Stimulated activated naive CD8-positive, alpha-beta T cell treated with anti-CD3 and anti-CD28 coated beads, Interleukin-15, amount 100 ng/mL, for 72 hours (primary cell): ENCODE measurements at places on chromosomes 4 and X.

GRCh38 chrX:110026099-110026844, 23.4 kb downstream of the TMEM164 start:
- no peak for DNase-seq

DNA sequence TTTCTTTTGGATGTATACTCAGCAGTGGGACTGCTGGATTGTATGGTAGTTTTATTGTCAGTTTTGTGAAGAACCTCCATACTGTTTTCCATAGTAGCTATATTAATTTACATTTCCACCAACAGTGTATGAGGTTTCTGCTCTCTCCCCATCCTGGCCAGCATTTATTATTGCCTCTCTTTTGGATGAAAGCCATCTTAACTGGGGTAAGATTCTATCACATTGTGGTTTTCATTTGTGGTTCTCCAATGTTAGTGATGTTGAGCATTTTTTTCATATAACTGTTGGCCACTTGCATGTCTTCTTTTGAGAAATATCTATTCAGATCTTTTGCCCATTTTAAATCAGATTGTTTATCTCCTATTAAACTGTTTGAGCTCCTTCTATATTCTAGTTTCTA, 27.6 kb downstream of the QRFPR start:
- DNase-seq, result no peak

DNA sequence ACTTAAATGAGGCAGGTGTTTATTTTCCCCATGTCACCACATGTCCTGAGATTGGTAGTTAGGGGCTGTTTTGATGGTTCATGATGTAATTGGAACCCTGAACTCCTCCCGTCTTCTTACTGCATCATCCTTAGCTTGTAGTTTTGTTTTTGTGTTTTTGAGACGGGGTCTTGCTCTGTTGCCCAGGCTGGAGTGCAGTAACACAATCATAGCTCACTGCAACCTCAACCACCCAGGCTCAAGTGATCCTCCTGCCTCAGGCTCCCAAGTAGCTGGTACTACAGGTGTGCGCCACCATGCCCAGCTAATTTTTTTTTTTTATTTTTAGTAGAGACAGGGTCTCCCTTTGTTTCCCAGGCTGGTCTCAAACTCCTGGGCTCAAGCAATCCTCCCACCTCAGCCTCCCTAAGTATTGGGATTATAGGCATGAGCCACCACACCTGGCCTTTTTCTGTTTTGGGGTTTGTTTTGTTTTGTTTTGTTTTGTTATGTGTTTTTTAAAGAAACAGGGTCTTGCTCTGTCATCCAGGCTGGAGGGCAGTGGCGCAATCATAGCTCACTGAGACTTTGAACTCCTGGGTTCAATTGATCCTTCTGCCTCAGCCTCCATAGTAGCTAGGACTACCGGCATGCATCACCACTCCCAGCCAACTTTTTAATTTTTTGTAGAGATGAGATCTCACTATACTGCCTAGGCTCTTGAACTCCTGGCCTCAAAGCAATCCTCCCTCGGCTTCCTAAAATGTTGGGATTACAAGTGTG, 76.4 kb downstream of the SNX25 start:
- DNase-seq, result no peak

DNA sequence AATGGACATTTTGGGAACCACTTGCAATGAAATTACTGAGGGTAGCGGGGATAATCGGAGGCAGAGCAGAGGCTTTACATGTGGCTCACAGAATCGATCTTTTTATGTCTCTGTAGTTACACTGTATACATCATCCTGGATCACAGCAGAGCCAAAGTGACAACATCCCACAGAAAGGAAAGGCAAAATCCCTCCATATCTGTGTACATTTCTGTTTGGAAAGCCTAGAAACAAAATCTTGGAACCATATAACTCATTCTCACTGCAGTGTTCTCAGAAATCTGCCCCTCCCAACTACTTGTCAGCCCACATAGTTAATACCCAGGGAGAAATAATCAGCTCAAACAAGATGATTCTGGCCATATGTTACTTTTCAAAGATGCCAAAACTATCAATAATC, 211.6 kb downstream of the DCLK2 start:
- no peak for DNase-seq

- DNase-seq, result peak; percentile 36
Measured at GRCh38 chr4:121951521-121952110, at the start of gene TRPC3. Gene TRPC3 (minus strand): TSS chr4:121952060. CDS start chr4:121951680, 380 bp downstream.

DNA sequence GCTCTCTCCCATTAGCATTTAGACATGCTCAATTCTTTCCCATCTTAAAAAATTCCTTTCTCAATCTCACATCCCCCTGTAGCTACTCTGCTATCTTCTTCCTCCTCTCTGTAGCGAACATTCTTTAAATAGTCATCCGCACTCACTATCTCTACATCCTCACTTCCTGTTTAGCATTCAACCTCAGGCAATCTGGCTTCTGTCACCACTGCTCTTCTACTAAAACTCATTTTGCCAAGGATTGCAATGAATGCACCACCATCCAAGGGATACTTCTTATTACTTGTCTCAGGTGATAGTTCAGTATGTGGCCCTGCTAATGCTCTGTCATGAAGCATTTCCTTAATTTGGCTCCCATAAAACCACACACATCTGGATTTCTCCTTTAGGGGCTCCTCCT, 10.9 kb upstream of the TET2 start:
- DNase-seq, result no peak

GRCh38 chr4:67593741-67594175, 35.2 kb downstream of the STAP1 start:
- DNase-seq, result no peak

DNA sequence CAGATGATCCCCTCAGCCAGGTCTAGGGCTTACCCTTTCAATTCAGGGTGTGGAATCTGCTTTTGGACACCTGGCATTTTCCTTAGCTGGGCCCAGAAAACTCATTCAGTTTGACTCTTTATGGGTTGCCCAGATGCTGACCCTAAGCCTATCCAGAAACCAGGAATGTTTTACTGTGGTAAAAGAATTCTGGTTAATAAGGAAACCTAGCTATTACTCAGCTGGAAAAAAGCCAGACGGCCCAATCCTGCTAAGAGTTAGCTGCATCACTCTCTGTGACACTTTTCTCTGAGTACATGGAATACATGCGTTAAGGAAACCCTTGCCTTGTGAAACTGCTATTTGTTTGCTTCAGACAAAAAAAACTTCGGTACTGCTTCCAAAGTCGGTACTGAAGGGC, 28.0 kb downstream of the ING2 start:
- DNase-seq, result no peak

GRCh38 chrX:34658326-34658725, 1.2 kb upstream of the TMEM47 start:
- no peak for DNase-seq

DNA sequence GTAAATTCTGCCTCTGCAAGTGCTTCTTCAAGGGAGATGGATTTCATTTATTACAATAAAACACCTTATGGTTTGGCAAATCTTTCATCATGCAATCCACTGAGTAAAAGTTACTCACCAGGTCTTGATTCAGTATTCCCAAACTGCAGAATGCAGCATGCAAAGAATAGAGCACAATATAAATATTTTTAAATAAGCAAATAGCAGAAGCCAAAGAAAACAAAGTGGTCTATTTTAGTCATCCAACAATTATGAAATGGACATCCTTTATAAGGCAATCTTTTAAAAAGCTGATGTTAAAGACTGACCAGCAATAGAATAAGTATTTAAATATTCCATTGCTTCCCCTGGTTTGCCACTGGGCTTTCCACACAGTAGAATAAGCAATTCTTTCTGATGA, 59.5 kb downstream of the SLC39A8 start:
- DNase-seq, result no peak

- DNase-seq, result no peak
Measured at GRCh38 chr4:7584606-7585159, 150.0 kb upstream of the PSAPL1 start.

- DNase-seq, result no peak
Measured at GRCh38 chrX:135388841-135389240, 32.9 kb upstream of the SMIM10L2A start.

- DNase-seq, result no peak
Measured at GRCh38 chr4:119010909-119011606, 122.4 kb downstream of the SYNPO2 start.

DNA sequence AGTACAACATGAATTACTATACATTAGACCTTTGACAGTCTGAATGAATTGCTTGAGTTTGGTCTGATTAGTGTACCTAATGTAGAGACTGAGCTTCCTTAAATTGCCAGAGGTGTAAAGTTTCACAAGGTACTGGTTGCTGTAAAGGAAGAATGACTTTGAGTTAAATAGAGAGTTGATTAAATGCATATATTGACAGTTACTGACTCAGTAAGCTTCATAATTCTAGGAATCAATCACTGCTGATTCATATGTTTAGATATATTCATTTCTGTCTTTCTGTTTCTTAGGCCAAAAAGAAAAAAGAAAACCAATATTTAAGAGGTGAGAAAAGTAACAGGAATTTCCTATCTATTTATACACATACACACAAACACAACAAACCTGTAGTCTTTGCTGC, 16.2 kb upstream of the ART3 start:
- no peak for DNase-seq

DNA sequence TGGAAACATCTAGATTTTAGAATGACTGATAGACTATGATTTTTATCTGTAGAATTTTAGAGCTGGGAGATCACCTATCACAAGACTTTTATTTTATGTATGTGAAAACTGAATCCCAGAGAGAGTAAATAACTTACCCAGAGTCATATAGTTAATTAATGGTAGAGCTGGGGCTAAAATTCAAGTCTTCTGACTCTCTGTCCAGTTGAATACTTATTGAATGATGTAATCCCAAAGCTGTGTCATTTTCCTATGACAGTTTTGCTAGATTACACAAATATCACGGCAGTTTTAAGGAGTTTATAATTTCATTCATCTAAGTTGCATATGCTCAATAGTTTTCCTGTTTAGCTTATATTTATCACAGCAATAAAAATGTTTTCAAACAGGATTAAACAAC, 6.7 kb downstream of the NRK start:
- no peak for DNase-seq

GRCh38 chr4:115334736-115335411, 221.5 kb upstream of the NDST4 start:
- no peak for DNase-seq

DNA sequence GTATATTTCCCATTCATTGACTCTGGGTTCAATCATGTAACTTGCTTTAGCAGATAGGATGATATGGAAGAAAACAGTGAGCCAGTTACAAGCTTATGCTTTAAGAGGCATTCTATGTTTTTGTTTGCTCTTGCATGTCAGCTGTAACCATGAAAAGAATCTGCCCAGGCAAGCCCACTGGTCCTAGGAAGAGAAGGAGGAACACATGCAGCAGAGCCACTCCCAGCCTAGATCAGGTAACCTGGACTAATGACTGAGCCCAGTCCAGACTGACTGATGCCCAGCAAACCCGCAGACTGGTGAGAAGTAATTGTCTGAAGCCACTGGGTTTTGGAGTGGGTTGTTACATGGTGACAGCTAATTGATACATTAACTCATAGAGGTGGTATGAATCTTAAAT, 167.9 kb downstream of the COL4A6 start:
- DNase-seq, result no peak

DNA sequence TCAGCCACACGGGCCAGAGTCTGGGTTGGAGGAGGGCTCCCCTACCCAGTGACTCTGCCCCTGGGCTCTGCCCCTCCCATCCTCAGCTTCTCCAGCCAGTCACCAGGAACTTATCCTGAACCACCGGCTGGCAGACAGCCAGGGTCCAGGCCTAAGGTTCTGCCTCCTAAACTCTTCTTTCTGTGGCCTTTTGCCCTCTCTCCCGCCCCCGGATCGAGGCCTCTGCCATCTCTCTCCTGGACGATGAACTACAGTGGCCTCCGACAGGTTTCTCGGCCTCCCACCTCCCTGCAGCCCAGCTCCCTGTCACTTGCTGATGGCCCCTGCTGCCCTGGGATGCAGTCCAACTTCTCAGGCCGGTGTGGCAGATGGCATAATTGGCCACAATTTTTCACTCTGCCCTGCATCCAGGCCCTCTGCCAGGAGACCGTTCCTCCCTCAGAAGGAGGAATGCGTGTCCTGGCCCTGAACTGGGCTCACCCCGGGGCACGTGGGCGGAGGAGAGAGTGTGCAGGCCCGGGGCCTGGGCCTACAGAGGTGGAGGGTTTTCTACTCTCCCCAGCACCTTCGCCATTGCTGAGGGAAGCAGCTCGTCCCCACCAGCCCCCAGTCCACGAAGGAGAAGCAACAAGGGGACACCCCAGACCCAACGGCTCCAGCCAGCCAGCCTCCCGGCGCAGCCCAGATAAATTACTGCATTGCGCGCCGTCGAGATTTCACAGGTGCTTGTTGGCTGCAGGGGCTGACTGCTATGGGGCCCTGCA, 81.9 kb upstream of the LRPAP1 start:
- DNase-seq, result no peak

- no peak for DNase-seq
Measured at GRCh38 chrX:83419030-83419792, 88.9 kb upstream of the POU3F4 start.

DNA sequence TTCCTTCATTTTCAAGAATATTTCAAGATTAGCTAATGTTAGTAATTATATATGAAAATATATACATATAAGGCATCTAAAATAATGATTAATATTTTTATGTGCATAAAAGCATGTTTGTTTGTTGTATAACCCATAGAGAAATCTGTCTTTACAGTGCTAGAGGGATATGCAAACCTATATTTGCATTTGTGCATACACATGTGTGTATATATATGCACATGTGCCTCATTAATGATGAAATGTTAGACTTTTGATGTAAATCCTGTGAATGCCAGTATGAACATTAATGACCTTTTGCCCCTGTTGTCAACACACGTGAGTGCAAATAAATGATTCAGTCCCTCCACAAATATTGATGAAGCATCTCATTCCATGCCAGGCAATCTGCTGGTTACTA, 197.9 kb downstream of the ARHGAP10 start:
- DNase-seq, result no peak

DNA sequence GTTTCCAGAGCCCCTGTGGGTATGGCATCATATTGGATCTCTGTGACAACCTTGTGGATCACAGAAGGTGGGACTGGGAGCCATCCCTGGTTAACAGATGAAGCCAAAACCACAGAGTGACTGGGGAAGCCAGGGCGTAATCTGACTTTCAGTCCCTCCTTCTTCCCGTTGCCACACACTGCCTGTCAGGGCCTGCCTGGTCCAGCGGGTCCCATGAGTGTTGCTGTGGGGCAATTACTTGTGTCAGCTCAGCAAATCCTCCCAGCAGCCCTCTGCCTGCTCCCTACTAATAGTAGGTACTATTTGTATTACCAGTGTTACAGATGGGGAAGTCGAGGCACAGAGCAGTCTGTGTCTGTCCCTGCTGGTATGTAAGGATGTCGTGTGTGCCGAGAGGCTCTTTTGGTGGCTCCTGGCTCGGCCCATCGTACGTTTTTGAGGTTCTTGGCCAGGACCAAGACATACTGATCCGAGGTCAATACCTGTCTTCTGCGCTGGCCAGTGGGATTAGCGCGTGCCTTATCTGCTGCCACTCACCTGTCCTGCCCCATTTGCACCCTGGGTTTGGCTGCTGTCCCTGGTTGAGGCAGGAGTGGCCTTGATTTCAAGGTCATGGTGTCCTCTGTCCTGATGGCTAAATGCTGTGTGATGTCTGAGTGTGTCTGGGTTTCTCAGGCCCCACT, 5.7 kb downstream of the NSG1 start:
- no peak for DNase-seq

GRCh38 chr4:102551958-102552565, 50.9 kb downstream of the NFKB1 start:
- DNase-seq, result no peak

GRCh38 chrX:76148041-76148665, 24.7 kb upstream of the PBDC1 start:
- peak; percentile 19 for DNase-seq

- DNase-seq, result no peak
Measured at GRCh38 chr4:74968456-74969164, 35.7 kb downstream of the PARM1 start.
